ENCODE measurements at places on chromosomes 3 and 15.

DNA sequence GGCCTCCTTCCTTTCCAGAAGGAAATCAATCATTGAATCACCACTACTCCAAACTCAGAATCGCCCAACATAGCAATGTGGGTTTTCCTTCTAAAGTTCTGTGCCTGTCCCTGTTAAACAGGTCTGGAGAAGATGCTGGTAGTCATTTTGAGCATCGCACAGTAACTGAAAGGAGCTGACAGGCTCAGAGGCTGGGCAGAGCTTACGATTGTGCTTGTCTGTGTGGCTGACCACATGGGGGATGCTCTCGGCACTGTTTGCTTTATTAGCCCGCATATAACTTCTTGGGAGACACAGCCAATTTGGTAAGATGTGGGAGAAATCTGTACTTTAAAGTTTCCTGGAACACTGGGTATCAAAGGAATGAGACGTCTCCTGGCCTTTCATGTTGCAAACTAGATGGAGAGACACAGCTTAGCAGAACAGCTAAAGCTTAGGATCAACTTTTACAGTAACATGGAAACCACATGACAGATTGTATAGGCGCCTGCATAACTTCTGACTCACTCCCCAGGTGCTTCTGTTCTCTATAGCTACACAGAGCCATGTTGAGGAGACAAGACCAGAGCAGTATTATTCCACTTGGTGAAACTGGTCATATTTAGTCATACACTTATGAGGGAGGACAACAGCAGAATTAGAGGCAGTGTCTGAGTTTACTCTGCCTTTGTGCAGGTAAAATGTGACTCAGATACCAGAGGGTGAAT, 374.1 kb downstream of the RORA start:
- no peak for DNase-seq

- DNase-seq: no peak
These were observed 500 bp downstream of the PARP6 start for GRCh38 chr15:72271895-72272212.

DNA sequence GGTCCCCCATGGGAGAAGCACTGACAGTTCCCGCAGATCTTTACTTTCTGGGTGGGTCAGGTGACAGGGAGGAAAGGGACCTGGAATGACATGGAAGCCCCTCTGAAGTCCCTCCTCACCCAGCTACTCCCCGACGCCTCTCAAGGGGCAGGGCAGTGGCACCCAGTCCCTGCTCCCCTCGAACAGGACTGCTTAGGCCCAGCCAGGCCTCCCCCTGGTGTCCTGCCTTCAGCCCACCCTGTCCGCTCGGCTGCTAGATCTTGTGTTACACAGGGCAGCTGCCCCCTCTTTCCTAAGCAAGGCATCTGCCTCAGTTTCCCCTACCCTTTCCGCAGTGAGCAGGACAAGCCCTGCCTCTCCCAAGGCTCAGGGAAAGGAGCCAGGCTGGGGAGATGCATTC, 226.5 kb downstream of the XXYLT1 start:
- no peak for DNase-seq

DNA sequence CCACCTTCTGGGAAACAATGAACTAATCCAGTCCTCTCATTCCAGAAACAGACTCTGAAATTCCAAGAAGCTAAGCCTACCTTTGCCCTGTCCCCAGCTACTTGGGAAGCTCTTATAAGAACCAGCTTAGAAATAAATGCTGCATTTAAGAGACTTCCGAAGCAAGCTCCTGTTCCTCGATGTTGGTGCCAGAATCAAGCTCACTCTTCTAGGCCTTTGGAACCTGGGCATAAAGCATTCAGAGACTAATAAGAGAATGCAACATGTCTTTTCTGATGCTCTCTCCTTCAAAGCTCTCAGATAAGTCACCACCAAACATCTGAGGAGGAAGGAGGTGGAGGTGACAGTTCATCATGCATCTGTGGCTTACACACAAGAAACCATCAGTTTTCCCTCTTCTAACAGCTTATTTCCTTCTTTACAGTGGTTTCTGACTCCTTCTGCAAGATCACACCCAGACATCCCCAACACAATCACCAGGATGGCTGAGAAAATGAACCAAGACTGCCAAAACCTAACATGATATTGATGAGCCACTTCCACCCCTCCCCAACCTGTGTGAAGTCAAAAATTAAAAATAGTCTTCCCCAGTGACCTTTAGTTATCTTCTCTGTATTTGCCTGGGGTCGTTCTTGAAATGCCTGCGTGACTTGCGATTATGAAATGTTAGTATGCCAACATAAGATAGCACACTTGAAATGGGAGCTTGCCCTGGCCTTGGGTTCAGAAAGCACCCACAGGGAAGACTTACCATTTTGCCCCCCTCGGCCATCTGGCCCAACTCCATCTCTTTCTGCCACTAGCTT, 11.5 kb downstream of the ARHGEF3 start:
- DNase-seq: no peak

DNA sequence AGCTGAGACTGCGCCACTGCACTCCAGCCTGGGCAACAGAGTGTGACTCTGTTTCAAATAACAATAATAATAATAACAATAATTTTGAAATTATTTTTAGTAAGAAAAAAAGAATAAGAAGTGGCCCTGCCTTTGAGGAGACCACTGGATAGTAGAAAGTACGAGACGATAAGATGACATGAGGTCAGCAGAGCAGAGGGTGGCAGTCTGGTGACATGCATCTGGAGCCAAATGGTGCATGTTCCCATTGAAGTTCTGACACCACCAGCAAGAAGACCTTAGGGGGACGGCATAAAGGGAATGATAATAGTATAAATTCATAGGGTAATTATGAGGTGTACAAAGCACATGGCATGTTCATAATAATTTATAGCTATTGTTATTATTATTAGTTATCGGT, 542.2 kb upstream of the TBL1XR1 start:
- DNase-seq: no peak

- no peak for DNase-seq
These were observed 520 bp downstream of the TMEM42 start for GRCh38 chr3:44862226-44862637.

- no peak for DNase-seq
These were observed 16.1 kb upstream of the TM4SF1 start for GRCh38 chr3:149393345-149394160.

DNA sequence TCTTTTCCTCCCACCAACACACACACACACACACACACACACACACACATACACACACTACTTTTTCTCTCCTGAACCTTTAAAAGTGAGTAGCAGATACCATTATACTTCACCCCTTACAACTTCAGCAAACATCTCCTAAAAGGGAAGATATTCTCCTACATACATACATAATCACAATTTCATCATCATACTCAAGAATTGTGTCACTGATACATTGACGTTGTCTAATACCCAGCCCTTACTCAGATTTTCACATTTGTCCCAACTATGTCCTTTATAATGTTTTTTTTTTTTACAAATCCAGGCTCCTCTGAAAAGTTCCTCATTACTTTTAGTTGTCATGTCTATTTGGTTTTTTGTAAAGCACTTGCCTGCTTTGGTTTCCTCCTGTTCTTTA, 18.5 kb downstream of the ABHD6 start:
- no peak for DNase-seq
